ENCODE measurements at places on chromosomes 2 and 18.

DNA sequence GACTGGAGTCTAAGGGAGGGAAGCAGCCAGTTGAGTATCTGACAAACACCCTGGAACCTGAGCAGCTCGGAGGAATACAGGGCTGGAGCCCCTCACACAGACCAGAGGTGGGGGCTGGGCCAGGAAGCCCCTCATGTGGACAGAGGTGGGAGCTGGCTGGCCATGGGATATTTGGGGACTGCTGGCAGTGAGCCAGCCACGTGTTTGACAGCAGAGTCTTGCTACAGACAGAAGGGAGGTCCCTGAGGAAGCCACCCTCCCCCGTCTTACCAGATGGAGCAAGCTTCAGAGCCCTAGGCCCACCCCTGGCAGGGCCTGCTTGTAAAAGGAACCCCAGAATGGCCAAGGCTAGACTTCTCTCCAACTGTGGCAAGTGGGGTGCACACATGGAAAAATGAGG, 3.6 kb upstream of the MTERF4 start:
- no peak for DNase-seq

DNA sequence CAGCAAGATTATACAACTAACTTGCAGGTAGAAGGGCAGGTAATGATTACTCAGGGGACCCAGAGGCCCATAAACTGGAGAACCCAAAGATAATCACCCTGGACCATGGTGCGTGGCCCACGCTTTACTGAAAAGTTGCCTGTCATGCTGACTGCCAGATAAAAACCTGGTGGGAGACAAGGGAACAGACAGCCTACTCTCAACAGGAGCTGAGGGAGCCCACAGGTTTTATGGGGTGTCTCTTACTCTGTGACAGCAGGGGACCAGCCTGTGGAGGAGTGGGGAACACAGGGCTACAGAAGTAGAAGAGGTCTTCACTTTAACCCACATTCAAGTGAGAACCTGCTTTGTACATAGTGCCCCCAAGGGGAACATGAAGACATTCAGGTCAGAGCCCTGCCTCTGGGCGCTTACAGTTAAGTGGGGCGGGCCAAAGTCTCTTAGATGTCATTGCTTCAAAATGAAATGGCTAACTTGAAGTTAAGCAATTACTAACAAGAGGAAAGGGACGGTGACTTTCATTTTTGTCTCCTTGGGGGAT, 60.4 kb downstream of the DHRS9 start:
- no peak for DNase-seq

GRCh38 chr2:36672199-36672598, 24.3 kb upstream of the VIT start:
- DNase-seq, result no peak

GRCh38 chr2:3462493-3463104, 56.7 kb downstream of the ADI1 start:
- DNase-seq, result no peak

GRCh38 chr2:5235701-5236100, 456.5 kb upstream of the SOX11 start:
- DNase-seq, result peak; percentile 22

DNA sequence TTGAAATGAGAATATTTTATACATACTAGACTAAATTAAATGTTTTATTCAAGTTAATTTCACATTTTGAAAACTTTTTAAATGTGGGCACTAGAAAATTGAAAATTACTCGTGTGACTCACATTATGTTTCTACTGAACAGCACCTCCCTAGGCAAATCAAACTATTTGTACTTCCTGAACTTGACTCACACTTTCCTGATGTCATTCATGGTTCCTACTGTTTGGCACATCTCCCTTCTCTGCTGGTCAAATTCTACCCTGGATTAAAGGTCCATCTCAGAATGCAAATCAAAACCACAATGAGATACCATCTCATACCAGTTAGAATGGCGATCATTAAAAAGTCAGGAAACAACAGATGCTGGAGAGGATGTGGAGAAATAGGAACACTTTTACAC, 16.7 kb downstream of the LHCGR start:
- DNase-seq, result no peak

- no peak for DNase-seq
Measured at GRCh38 chr2:68371581-68371980, 6.5 kb downstream of the PLEK start.

- no peak for DNase-seq
Measured at GRCh38 chr2:238720232-238720672, 127.6 kb upstream of the TWIST2 start.

DNA sequence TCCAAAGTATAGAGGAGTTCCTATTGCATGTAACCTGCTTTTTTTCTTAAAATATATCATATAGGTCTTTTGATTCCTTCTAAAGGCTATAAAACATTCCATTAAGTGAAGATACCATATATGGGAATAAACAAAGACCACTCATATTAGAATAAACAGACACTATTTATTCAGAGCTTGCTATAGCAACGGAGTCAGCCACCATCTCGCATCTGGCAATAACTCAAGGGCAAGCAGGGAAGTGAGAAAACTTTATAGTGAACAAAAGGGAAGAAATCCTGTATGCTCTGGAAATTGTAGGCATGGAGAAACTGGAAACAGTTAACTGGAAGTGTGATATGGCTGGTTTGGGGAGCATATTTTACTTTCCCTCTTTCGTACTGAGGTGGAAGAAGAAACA, 301.9 kb downstream of the PTH2R start:
- no peak for DNase-seq

GRCh38 chr18:24114924-24115549, 23.8 kb upstream of the CABYR start:
- DNase-seq, result no peak

DNA sequence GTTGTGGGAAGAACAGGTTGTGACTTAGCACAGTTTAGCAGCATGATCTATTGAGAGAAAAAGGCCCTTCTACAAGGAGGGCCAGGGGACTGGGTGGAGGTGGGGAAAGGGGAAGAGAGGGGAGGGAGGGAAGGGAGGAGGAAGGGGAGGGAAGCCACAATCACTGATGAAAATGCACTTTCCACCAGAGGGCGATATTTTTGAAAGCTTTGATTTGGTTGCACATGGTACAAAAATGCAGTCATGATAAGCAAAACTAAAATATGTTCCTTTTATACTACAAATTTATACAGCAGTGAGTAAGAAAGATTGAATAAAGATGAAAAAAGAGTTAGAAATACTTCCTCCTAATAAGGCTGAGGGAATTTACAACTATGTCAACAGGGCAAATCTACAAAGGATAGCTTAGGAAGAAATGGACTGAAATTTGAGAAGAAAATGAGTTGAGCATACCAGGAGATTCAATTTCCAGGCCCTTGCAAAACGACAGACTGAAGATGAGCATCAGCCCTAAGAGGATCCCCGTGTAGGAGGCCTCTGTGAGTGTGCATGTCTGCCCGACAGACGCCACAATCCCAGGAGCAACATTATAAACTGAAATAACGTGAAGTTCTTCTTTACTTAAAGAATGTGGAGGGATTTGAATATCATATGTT, 17.2 kb downstream of the SH3YL1 start:
- DNase-seq, result no peak

DNA sequence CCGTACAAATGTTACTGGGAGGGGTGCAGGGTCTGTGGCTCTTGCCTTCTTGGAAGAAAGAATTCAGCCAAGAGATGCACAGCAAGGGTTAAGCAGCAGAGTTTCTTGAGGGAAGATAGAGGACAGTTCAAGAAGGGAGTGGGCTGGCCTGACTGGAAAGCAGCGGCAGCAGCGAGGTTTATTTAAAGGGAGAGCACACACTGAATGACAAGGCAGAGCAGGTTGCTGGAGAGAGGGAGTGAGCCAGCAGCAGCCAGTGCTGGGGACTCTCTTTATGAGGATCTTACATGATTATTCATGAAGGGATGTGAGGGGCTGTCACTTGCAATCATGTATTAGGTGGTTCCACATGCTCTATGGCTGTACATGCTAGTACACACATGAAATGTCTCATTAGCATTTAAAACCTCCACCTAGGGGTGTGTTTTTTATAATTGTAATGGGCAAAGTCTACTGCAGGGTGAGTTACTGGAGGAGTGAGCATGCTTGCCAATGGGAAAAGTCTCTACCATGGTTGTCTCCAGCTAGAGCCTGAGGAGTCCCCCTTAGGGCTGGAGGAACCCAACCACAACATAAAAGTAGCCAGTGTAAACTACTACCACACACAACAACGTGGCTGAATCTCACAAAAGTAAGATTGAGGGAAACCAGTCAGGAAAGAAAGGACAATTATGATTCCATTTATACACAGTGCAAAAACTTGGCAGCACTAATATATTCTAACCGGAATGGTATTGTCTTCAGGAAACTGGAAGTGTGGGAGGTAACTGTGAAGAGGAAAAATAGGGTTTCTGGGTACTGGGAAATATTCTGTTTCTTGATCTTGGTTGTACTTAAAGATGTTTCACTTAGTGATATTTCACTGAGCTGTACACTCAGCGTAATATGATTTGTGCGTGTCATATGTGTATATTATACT, 87.6 kb upstream of the FAM110C start:
- no peak for DNase-seq

GRCh38 chr2:24837996-24838513, 44.8 kb downstream of the CENPO start:
- DNase-seq, result no peak

DNA sequence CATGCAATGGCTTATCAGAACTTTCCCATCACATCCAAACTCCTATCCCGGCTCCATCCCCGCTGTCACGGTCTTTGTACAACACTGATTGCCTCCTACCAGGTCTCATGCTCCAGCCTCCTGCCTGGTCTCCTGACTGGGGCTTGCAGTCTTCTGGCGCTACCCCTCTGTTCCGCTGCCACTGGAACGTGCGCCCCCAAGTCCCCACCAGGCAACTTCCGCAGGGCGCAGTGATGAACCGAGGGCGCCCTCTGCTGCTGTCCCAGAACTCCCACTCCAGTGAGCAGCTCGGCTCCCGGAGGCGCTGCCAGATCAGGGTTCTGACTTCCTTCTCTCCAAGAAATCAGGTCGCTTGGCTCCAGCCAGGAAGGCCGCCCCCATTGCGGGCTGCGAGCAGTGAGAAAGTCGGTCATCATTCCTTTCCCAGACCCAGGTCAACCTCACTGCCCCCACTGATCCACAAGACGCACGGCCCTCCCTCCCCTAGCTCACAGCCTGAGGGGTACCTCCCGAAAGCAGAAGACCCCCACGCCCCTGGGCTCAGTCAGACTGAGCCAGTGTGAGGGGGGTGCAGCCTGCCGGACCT, 43.9 kb upstream of the RAB11FIP5 start:
- peak; percentile 66 for DNase-seq

DNA sequence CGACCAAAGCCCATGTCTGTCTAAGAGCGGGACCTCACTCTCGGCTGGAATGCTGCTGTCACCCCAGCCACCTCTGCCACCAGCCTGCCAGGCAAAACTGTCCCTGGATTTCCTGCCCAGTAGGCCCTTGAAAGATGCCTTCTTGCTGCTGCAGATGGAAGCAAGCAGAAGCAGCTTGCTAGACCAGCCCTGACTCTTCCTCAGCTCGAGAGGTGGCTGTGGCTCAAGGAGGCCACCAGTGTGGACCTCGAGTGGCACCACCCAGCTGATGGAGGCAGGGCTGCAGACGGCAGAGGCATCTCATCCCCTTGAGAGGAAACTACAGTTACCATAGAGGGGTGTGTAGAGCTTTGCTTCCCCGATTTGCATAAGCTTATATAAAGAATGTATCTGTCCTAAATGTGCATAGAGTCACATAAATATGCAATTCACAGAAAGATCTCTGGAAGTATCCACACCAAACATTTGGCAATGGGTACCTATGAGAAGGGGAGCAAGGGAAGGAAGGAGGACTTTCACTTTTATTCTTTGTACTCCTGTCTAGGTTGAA, 20.6 kb downstream of the ADCY3 start:
- DNase-seq, result no peak

DNA sequence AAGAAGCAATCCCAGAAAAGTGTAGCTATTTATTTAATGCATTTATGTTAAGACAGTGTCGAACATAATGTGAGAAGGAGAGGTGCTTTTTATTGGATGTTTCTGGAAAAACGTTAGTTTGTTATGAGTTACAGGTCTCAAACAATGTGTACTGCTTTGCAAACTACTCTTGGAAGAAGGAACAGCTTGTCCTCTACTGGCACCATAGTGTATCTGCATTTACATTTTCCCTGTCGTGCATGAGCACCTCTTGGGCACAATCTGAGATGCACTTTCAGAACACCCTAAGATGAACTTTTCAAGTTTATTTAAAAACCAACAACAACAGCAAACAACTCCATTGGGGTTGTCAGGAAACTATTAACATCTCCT, 22.8 kb downstream of the CCNYL1 start:
- no peak for DNase-seq

DNA sequence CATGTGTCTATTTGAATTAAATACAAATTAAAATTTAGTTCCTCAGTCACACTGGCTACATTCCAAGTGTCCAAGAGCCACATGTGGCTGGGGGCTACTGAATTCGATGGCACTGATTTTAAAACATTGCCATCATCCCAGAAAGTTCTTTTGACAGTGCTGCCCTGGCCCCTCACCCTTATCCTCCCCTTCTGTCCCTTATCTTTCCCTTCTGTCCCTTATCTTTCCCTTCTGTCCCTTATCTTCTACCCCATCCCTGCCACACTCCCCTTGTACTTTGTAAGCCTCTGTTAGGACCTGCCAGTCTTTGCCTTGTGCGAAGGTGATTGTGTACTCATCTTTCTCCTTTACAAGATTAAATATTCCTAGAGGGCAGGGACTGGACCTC, 85.2 kb downstream of the DNMT3A start:
- DNase-seq, result no peak

- no peak for DNase-seq
Measured at GRCh38 chr18:72419914-72420313, 124.2 kb downstream of the CBLN2 start.

DNA sequence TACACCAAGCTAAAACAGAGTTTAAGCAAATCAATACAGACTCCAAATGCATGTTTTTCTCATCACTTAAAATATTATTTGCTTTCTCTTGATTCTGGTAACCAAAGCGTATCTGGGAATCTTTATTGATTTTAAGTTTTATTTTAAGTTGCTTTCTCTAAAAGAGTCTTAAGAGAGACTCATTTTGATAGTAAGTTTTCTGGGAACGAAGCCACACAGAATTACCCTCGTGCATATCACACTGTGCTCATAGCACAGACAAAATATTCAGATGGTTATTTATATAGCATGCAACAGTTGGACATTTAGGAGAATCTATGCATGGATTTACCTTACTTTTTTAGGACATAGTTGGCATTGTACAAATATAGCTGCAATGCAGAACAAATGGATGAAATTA, 597.5 kb upstream of the NRXN1 start:
- DNase-seq, result no peak

GRCh38 chr2:163370169-163370886, 365.5 kb downstream of the FIGN start:
- no peak for DNase-seq

DNA sequence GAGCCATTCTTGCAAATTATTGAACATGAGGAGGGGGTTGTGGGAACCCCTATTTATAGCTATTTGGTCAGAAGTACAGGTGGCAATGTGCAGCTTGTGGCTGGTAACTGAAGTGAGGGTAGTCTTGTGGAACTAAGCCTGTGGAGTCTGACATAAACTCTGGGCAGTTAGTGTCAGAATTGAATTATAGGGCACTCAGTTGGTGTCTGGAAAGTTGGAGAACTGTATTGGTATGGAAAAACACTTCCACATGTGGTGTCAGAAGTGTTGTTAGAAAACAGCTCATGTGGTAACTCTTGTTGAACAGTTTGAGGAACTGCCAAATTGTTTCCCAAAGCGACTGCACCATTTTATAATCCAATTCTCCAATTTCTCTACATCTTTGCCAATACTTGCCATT, 7.5 kb downstream of the RALBP1 start:
- DNase-seq, result no peak

Data from femur (tissue), 1 donor.